NT2/D1 (cell line): ENCODE measurements at places on chromosomes 3 and 15.
A peak's percentile ranks its signal among the peaks of the same experiment; 100 is the strongest.

DNA sequence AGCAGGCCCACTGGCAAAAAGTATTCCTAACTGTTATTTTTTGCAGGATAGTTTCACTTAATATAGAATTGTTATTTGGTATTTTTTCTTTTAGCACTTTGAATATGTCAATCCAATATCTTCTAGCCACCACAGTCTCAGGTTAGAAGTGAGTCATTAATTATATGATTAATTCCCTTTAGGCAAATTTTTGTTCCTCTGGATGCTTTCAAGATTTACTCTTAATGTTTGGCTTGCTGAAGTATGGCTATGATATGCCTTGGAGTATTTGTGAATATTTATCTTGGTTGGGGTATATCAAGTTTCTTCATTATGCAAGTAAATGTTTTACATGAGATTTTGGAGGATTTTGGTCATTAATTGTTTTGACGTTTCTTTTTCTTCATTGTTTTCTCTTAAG lies 152.1 kb upstream of the ALCAM start:
- DNase-seq: no peak

DNA sequence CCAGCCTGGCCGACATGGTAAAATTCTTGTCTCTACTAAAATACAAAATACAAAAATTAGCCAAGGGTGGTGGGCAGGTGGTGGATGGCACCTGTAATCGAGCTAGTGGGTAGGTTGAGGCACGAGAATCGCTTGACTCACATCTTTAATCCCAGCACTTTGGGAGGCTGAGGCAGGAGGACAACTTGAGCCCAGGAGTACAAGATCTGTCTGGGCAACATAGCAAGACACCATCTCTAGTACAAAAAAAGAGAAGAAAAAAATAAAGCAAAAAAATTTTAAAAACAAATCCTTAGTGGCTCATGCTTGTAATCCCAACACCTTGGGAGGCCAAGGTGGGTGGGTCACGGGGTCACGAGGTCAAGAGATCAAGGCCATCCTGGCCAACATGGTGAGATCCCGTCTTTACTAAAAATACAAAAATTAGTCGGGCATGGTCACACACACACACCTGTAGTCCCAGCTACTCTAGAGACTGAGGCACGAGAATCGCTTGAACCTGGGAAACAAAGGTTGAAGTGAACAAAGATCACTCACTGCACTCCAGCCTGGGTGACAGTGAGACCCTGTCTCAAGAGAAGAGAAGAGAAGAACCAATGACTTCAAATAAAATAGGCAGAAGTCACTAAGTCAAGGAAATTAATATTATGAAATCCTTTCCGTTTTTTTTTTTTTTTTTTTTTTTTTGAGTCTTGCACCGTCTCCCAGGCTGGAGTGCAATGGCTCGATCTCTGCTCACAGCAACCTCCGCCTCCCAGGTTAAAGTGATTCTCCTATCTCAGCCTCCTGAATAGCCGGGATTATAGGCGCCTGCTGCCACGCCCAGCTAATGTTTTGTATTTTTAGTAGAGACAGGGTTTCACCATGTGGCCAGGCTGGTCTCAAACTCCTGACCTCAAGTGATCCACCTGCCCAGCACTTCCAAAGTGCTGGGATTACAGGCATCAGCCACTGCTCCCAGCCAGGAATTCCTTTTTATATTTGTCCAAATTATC lies 4.9 kb downstream of the RHOA start:
- no peak for DNase-seq

GRCh38 chr15:66783314-66783713 lies 81.3 kb downstream of the SMAD6 start:
- no peak for DNase-seq

DNA sequence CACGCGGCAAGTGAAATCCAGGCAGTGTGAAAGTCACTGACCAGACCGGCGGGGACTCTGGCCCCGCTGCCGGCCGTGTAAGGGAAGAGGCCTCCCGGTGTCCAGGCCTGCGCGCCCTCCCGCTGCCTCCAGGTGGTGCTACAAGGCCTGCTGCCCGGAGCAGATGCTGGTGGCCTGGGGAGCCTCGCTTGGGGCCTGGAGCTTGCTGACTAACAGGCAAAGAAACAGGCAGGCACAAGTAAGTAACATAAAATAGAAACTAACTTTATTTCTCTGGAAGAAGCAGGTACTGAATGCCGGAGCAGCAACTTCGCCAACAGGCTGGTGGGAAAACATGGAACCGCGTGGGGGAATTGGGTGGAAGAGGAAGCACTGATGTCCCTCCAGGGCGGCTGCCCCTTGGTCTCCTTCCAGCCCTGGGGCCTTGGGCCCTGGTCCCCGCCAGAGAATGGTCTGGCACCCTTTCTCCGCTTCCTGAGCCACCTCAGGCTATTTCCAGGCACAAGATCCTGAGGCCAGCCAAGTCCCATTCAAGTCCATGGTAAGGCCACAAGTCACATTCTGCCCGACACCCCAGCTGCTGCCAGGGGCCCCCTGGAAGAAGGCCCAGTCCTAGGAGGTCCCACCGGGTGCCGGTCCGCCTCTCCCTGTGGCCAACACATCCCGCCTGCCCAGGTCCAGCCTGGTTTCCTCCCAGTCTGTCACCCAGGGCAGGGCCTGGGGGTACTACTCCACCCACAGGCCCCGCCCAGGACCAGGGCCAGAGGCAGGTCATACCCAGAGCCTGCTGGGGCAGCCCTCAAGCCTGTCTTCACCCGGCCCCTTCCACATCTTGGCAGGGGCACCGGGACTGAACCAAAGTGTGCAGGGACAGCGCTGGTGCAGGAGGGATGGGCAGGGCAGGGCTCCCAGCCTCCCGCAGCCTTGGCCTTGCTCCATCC lies 45.0 kb downstream of the TNK2 start:
- peak; percentile 70 for DNase-seq

DNA sequence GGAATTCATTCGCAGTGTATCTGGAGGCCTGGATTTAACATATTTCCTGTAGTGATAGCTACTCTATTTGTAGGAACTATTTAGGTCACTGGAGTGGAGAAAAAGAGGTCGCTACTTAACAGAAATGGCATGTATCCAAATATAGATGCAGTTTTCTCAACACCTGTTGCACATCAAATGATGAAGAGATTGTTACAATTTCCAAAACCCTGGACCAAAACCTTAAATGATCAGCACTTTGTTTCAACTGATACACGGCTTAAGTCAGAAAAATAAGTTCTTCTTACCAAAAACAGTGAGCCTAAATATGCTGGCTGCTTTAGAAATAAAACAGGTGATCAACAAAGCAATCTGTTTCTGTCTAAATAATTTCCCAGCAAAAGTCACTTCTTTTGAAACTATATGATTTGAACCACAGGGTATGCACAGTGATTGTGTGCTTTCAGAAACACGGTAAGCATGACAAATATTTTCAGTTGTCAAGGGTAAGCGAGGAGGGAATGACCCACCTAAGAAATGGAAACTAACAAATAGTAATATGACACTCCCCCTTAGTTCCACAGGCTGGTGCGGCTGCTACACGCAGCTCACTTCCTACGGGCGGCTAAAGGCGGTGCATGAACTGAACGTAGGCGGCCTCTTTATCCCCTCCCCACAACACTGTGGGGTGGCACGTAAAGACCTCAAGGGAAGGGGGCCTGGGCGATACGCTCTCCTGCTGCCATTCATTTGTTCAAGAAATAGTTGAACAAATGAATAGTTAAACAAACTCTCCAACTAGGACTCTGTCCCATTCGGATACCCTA lies 1.1 kb downstream of the EHD4 start:
- DNase-seq: no peak

DNA sequence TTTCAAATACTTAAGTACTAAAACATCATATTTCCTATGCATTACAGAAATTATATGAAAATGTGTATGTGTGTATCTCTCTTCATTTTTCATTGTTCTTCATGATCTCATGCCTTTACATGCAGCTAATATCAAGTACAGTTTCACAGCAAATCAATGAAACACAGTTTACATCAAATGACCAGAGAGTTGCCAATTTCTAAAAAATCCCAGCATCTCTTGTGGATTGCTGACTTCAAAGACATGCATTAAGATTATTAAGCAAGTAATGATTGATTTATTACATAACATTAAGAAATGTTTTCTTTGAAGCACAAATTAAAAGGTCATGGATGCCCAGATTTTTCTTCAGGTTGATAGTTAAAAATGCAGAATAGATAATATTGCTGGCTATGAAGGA lies 31.0 kb upstream of the TAFA4 start:
- no peak for DNase-seq

DNA sequence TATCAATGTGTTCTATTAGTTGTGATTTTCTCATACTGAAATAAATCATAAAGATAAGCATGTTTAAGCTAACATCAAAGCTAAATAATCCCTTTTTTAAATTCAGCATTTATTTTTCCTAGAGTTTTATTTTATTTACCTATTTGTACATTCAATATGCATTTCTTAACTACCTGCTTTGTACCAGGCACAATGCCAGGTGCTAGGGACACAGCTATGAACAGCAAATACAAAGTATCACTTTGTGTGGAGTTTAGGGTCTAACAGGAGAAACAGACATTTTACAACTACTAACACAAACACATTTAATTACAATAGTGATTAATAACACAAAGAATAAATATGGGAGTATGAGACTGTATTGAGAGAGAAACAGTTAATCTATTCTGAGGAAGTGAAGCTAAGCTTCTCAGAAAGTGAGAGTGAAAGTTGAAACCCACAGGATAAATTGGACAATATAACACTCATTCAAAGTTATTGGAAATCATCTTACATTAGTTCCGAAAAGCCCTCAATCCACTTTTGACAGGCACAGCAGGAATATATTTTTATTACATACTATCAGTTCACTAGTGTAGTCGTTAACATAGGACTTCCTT lies 159.6 kb downstream of the GBE1 start:
- no peak for DNase-seq

DNA sequence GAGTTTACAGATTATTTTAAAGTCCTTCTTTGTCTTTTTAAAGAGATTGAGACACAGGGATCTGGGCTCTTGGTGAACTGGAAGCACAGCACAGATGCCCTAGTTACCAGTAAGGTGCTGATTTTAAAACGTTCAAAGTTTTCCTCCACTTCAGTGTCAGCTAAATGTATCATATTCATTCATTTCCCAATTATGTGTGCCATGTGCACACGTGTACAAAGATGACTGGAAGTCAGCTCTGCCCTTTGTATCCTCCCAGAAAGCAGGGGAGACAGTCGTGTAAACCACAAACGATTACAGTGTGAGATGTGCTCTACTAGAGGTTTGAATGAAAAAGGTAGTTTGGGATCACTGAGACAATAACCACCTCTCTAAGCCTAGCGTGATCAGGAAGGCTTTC lies 730 bp downstream of the ZKSCAN7 start:
- DNase-seq: no peak

GRCh38 chr3:143066033-143066432 lies 53.5 kb upstream of the CHST2 start:
- no peak for DNase-seq

DNA sequence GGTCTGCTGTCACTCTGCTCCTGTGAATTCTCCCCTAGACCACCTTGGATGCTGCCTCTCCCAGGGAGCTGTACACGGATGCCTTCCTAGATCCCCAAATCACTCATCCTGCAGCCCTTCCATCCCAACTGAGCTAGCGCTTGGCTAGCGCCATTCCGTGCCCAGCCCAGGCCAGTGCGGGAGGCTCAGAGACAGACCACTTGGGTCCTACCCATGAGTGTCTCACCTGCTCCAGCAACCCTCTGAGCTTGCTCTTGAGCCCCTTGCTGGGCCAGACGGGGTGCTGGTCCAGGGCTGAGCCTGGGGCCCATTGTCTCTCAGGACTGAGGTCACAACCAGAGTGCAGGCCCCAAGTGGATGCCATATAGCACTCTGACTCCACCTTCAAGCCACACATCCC lies 17.7 kb downstream of the SH2D7 start:
- DNase-seq: no peak

DNA sequence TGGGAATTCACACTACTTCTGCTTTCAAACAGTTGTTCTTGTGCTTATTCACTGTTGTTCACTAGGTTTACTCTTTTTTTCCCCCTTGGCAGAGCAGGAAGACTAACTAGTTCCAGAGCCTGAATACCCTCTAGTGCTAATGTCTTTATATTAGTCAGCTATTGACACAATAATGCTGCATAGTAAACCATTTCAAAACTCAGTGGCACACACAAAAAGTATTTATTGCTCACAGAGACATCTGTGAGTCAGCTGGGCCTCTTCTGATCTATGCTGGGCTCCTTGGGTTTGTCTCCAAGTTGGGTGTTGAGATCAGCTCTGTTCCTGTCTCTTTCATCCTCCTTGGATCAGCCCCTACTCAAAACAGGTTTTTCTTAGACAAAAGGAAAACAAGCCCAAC lies 51.1 kb downstream of the RSRC1 start:
- no peak for DNase-seq

DNA sequence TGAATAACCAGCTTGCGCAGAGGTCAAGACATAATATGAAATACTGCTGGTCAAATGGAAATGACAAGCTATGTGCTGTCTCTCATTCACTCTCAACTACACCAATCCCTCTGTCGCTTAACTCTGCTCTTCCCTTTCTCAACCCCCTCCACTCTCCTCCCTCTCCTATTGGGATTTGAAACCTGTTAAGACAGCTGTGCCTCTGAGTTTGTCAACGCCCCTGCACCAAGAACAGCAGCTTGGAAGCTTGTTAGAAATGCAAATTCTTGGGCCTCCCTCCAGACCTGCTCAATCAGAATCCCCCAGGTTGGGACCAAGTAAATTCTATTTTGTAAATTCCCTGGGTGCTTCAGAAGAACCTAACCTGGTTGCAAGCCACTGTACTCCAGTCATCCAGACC lies 149.7 kb upstream of the ATP2B2 start:
- no peak for DNase-seq

DNA sequence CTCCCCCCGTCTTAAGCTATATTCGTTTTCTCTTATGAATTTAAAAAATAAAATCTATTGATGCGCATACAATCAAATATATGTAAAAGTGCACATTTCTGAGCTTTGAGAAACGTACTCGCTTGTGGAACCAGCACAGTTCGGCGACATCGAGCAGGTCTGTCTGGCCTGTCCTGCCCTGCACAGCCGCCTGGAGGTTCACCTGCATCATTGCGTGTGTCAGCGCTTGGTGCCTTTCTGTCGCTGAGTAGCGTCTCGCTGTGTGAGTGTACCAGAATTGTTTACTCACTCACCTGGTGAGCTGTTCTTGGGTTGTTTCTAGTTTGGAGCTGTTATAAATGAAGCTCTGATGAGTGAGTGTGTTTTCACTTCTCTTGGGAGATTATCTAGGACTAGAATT lies 104.0 kb downstream of the VGLL4 start:
- DNase-seq: no peak

GRCh38 chr3:159881828-159882309 lies 106.8 kb upstream of the IL12A start:
- DNase-seq: peak; percentile 8

DNA sequence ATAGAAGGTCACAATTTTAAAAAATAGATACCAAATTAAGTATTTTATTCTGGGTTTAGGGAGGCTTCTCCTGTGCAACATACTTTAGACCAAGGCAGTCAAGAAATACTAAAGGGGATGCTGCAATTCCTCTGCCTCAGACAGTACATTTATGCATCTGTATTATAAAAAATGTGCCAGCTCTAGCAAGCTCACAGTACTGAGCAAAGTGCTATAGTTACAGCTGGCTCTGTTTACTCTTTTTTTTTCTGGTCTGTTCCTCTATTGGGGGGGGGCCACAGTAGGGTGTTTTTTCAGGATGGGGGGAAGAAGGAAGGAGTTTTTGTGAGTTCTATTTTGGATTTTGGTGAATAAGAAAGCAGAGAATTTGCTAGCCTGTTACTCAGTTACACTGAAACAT lies 185.0 kb downstream of the TIGIT start:
- no peak for DNase-seq

GRCh38 chr3:162632672-162633071 lies 1136.1 kb downstream of the OTOL1 start:
- DNase-seq: no peak
